ENCODE measurements at places on chromosomes 11 and 22.
A peak's percentile ranks its signal among the peaks of the same experiment; 100 is the strongest.

GRCh38 chr11:19430754-19431398 is 190.1 kb upstream of the E2F8 start:
- DNase-seq = no peak

- DNase-seq = no peak
These were observed 9.0 kb upstream of the SPINDOC start for GRCh38 chr11:63804259-63804658.

- no peak for DNase-seq
These were observed 4.8 kb upstream of the PLA2G6 start for GRCh38 chr22:38186429-38186828.

GRCh38 chr11:5243816-5244180 is 5.9 kb downstream of the HBG1 start:
- DNase-seq = no peak

DNA sequence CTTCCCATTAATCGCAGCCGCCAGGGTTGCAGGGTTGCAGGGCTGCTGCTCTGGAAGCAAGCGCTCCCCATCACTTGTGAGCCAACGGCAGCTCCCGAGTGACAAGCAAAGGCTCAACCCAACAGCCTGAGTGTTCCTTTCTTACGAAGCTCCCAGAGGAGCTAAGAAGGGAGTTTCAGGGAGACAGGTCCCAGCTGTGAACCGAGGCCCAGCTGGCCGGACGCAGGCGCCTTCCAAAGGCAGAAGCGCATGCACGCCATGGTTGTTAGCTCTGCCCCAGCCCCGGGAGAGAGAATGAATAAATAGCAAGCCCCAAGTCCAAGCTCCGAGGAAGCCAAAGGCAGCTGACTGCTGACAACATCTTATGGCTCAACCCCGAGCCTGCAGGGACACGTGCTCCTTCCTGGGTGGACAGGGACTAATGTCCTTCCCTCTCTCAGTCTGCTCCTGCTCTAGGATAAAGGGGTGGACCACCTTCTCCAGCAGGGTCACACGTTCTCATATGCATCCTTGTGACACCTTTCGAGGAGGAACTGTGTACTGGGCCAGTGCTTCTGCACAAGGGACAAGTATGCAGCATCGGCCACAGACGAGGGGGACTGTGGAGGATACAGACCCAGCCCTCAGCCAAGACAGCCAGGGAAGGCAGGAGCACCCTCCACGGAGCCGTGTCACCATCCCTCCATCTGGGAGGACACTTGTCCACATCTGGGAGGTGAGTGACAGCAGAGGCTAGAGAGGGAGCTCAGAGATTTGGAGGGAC is 29.9 kb downstream of the SHANK2 start:
- DNase-seq = no peak

DNA sequence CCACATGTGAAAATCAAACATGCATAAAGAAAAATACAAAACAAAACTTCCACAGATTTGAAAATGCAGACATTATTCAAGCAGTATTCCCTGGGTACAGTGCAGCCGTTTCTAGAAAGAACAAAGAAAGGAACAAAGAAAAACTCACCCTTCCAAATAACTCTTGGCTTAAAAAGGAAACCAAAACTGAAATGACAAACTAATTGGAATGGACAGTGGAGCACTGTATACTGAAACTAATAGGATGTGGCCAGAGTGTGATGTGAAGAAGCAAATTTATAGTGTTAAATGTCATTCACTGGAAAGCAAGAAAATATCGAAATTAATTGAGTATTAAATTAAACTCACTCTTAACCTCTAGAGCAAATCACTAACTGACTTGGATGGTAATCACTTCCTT is 55.4 kb downstream of the QSER1 start:
- no peak for DNase-seq

DNA sequence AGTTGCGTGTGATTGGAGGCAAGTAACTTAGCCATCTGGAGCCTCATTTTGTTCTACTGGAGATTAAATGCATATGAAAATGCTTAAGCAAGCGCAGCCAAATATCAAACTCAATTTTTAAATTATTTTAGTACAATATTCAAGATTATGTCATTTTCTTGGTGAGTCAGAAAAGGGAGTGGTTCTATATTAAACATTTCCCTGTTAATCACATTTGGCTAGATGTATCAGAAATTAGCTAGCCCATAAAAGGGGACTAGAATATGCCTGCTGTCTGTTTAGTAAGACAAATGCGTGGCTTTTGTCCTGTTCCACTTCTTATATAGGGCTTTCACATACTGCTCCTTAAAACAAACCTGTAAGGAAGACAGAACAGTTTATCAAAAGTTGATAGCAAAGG is 35.0 kb upstream of the BMAL1 start:
- DNase-seq = no peak

DNA sequence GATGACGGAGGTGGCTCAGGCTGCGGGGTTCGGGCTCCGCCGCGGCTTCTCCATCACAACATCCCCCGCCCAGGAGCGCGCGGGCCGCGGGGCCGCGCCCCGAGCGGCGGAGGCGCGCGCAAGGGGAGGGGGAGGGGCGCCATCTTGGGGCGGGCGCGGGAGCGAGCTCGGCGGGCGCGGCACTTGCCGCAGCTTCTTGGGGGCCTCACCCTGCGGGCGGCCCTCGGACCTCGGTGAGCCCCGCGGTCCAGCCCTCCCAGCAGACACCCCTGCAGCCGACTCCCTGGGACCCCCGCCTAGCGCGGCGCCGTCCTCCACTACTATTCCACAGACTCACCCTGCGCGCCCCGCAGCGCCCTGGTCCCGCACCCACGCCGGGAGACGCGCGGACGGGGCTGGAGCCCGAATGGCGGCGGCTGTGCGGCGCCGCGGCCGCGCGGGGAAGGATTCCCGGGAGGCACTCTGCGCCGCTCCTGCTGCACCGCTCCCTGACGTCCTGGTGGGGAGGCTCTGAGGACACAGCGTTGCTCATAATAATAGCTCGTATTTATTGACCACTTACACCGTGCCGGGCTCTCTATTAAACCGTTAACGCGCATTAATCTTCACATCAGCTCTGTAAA is at the start of gene APBB1:
TSS of gene APBB1 (minus strand) at position 86 of the 623 bp plus-strand sequence. CDS start 7,747 bp downstream, outside the sequence.
- DNase-seq = peak; percentile 30

- DNase-seq = no peak
These were observed 110.3 kb downstream of the DSCAML1 start for GRCh38 chr11:117686711-117687110.

GRCh38 chr11:114569801-114570200 is 10.1 kb upstream of the NXPE1 start:
- no peak for DNase-seq

DNA sequence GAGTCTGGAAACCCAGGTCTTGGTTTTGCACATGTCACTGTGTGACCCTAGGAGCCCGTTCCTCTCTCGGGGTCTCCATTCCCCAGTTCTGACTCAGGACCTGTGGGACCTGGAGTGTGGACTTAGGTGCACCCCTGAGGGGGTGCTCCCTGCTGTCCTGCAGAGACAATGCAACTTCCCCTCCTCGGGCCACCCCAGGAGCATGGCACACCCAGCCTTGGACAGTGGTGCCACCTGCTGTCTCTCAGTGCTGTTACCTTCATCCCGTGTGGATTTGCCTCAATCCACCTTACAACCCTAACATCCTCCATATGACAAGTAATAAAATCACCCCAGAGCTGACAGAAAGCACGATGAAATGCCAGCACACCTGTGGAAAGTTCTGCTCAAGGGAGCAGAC is 27.5 kb upstream of the CRYBB3 start:
- no peak for DNase-seq

- no peak for DNase-seq
These were observed 21.4 kb downstream of the RNF141 start for GRCh38 chr11:10519630-10520029.

- DNase-seq = no peak
These were observed 9.6 kb downstream of the FGF4 start for GRCh38 chr11:69765498-69765995.

- DNase-seq = no peak
These were observed 13.7 kb downstream of the VSIG10L2 start for GRCh38 chr11:125959511-125959910.

DNA sequence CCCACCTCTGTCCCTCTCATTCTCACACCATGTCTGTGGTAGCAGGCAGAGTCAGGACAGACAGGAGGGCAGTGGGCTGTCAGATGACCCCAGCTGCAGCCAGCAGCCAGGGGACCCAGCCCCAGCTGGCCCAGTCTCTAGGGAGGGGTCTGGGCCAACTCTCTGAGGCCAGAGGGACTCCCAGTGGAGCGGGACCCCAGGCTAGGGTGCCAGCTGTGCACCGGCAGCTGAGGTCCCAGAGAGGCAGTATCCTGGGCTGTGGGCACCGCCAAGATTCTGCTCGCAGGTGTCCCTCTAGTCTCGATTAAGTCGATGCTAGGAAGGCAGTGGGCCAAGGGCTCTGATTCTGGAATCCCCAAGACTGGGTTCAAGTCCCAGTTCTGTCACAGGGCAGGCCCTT is 16.7 kb upstream of the FADD start:
- DNase-seq = no peak

GRCh38 chr11:97143463-97143862 is 753.6 kb downstream of the JRKL start:
- no peak for DNase-seq

GRCh38 chr22:31295831-31296657 is 3.8 kb upstream of the PIK3IP1 start:
- peak; percentile 17 for DNase-seq

DNA sequence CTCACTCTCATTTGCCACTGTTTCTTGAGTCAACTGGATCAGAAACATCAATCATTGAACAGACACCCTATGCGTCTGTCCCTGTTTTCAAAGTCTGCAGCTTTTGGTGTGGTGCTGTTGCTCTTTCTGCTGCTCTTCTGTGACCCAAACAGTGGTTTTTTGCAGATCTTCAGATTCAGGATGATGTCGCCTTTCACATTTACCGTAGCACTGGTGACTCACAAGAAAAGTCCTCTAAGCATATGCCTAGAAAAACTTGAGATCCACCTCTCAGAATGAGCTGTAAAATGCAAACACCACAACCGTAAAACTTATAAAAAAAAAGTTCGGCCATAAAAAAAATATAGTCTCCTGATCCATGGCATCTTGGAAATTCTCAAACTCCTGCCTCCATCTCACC is 400.4 kb downstream of the NTM start:
- DNase-seq = no peak

- no peak for DNase-seq
These were observed 137.8 kb downstream of the C11orf58 start for GRCh38 chr11:16876053-16876752.

- no peak for DNase-seq
These were observed 24.6 kb downstream of the MAML2 start for GRCh38 chr11:96318399-96318798.

- DNase-seq = no peak
These were observed 132.6 kb downstream of the MIAT start for GRCh38 chr22:26789951-26790350.

GRCh38 chr11:43576320-43576802 is 104.2 kb upstream of the HSD17B12 start:
- DNase-seq = no peak

- peak; percentile 8 for DNase-seq
These were observed 2.2 kb upstream of the RFPL2 start for GRCh38 chr22:32206774-32207758.

GRCh38 chr22:22070371-22070824 is 87.8 kb upstream of the TOP3B start:
- DNase-seq = no peak

DNA sequence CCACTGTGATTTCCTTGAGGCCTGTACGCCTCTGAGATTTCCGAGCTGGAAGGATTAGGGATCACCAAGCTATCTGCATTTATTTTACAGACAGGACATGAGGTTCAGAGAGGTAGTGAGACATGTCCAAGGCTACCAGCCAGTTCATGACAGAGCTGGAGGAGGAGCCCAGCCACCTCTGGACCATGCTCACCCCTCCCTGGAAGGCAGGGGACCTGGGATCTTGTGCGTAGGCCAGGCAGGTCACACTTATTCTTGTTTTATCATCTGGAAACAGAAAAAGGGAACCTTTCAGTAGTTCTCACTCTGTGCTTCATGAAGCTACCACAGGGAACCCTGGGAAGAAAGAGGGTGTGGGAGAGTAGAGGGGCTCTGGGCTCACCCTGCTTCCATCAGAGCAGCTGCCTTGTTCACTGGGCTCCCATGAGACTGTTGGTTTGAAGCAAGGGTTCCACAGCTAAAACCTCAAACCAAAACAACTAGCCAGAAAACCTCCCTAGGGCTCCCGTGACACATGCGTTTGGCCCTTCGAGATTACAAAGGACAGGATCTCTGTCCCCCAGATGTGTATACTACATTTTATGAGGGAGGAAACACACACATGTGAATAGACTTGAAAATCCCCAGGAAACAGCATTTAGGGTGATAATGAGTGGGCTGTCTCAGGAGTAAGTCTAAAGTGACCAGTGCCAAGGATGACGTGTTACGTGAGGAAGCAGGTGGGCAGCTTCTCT is 106.4 kb downstream of the DSCAML1 start:
- peak; percentile 11 for DNase-seq

DNA sequence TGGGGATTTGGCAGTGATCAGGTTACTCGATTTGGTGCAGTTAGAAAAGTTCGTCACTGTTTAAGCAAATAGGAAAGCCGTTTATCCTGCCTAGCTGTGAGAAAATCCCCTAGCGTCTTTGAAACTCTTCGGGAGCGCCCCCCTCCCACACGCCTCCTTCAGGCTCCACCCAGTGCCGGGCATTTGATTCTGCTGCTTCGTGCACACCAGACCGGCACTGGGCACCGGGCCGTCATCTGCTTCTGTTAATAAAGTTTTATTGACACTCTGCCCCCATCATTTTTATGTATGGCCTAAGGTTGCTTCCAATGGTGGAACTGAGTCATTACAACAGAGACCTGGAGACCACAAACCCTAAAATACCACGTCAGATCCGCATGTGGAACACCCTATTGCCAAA is 50.9 kb downstream of the IGF2 start:
- DNase-seq = no peak

GRCh38 chr11:126407101-126407521 is 51.6 kb downstream of the ST3GAL4 start:
- no peak for DNase-seq

- peak; percentile 45 for DNase-seq
These were observed 2.0 kb downstream of the SYNGR1 start for GRCh38 chr22:39351689-39352214.

- DNase-seq = peak; percentile 6
These were observed 17.1 kb upstream of the EFCAB6 start for GRCh38 chr22:43828998-43829782.

DNA sequence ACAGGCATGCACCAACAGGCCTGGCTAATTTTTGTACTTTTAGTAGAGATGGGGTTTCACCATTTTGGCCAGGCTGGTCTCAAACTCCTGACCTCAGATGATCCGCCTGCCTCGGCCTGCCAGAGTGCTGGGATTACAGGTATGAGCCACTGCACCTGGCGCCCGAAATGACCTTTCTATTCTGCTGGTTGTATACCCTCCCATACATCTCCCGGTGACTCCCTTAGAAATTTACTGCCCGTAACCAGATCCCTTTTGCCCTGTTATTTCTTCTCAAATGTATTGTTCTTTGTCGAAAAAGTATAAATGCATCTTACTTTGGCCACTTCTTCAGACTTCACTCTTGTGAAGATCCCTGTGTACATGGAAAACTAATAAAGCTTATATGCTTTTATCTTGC is 22.0 kb downstream of the MCHR1 start:
- no peak for DNase-seq

Measured in MV-4-11 (cell line).